ENCODE measurements at places on chromosomes 11 and 22. TPM values are rescaled to one million over a fixed set of nuclear protein-coding genes. Genes with fewer than 3 reads are reported as not detected.

KLHDC7B gene
- 1.8 TPM for total RNA-seq

IGLL1 gene
- not detected for total RNA-seq

RAG2 gene
- total RNA-seq: 0.10 TPM

ASRGL1 gene
- total RNA-seq: 43.2 TPM

MAJIN gene
- not detected for total RNA-seq
